ENCODE measurements at places on chromosomes 11 and 22. TPM values are rescaled to one million over a fixed set of nuclear protein-coding genes. Genes with fewer than 3 reads are reported as not detected.

The OR10G7 gene
- not detected for total RNA-seq

The KRTAP5-1 gene
- total RNA-seq, result not detected

DNA sequence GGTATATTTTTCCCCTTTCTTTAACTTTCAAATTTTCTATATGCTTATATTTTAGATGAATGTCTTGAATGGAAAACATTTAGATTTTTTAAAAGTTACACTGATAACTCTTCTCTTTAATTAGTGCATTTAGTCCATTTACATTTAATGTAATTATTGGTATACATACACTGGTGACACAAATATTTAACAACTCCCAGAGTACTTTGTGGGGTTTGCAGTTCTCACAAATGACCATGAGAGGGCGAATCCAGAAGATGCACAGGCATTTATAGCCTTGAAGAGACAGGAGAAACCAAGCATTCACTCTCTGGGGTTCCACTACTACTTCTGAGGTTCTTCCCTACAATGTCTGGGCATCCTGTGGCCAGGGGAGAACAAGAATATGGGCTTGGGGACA is 125.1 kb downstream of the TIMP3 start:
- H3K27ac ChIP-seq, result no peak overlapping the region
- no peaks in the 10 kb centered on the region for H3K27me3 ChIP-seq
- H3K36me3 ChIP-seq, result no peaks in the 10 kb centered on the region
- DNase-seq, result no peak
- no peak overlapping the region for H3K4me3 ChIP-seq

DNA sequence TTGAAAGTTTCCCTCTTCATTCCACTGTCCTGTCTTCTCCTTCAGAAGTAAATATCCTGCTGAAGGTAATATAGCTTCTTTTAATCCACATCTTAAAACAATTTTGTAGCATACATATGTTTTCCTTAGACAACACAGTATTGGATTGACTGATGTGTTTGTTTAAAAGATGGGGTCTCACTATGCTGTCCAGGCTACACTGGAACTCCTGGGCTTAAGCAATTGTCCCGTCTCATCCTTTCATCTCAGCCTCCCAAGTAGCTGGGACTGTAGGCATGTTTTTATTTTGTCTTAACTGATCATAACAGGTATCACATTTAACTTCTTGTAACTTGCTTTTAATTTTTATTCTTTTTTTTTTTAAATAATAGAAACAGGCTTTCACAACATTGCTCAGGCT is 55.9 kb downstream of the MRTFA start:
- DNase-seq, result no peak
- peaks cover 31% of the 10 kb centered on the region for H3K4me1 ChIP-seq
- no peaks in the 10 kb centered on the region for H3K27me3 ChIP-seq
- no peak overlapping the region for H3K4me3 ChIP-seq

All from GM12878 (cell line).